ENCODE measurements at places on chromosomes 7 and 10.
A peak's percentile ranks its signal among the peaks of the same experiment; 100 is the strongest.

DNA sequence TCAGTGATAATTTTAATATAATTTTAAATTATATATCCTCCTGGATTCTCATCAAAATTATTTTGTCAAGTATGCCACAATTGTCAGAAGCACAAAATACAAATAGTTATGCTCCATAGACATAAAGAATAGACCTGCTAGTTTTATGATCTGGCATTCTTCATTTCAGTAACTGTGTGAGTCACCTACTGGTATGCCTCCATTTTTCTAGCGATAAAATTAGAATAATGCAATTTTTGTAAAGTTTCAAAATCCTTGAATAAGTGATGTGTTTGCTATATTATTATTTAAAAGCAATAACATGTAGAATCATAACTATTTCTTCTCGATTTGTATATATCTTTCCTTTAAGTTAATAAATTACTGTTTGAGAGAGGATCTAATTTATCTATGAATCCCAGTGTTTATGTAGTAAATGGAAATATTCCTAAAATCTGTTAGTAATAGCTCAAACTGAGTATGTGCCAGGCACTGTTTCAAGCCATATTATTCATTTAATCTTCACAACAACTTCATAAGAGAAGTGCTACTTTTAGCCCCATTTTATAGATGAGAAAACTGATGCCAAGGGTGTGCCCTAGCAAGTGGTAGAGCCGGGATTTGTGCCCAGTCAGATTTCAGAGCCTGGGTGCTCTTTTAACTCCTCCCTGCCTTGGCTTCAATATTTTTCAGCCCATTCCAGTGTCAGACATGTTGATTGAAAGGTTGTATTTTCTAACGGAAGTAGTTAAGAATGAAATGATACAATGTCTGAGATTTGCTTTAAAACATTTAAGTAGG is 38.4 kb downstream of the NET1 start:
- DNase-seq: no peak

GRCh38 chr7:83806538-83806937 is 157.6 kb upstream of the SEMA3E start:
- DNase-seq: no peak

GRCh38 chr10:23046027-23046426 is 49.4 kb upstream of the MSRB2 start:
- DNase-seq: no peak

GRCh38 chr10:110162741-110163145 is 44.7 kb upstream of the MXI1 start:
- no peak for DNase-seq

- no peak for DNase-seq
Observed at GRCh38 chr7:44067064-44067951, 1.9 kb upstream of the PGAM2 start.

GRCh38 chr10:7891634-7892033 is 73.3 kb downstream of the TAF3 start:
- DNase-seq: no peak

GRCh38 chr7:46982928-46983327 is 599.0 kb downstream of the TNS3 start:
- no peak for DNase-seq

GRCh38 chr7:40506158-40506557 is 371.4 kb downstream of the SUGCT start:
- DNase-seq: no peak

- DNase-seq: peak; percentile 52
Observed at GRCh38 chr7:123571684-123572083, 14.1 kb upstream of the NDUFA5 start.

DNA sequence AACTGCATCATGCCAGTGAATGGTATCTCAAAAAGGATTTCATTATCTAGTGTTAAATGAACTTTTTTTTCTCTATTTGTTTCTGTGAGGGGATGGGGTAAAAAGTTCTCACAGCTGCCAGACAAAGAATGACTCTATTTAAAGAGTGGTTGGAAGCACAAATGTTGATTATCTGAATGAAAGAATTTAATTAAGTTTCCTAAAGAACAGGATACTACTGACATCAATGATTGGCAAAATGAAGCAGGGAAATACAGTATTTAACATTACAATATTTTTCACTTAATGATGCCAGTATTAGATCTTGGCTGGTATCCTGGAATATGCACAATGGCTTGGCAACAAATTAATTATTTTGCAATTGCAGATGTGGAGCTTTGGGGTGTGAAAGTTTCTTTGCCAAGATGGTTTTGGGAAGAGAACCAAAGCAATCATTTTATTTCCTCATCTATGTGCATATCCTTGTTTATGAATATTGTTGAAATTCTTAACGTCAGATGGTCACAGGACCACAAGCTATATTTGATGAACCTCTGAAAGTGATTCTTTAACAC is 336.8 kb downstream of the ARL4A start:
- no peak for DNase-seq

DNA sequence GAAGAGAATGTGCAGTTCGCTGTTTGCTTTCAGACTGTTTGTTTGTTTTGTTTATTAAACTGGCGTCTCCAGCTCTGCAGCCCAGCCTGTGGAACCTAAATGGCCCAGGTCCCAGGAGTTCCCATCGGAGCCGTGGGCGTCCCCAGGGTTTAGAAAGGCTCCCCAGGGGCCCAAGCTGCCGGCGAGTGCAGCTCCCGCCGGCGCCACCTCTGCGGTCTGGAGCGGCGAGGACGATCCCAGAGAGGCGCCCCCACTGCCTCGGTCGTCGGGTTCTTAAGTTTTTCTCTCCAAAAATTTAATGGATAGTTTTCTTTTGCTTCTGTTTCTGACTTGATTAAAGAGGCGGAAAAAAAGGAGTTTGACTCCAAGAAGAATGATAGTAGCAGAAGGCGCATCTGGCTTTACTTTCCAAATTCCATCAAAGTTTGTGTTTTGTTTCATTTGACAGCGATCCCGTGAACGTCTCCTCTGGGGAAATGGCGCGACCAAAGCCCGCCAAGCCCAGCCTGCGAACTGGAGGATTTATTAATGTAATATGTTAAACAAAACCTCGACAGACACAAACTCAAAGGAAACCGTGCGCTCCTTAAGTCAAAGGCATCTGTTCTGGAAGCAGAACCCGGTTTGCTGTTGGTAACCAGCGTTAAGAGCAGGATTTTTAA is 718 bp upstream of the FZD1 start:
- peak; percentile 38 for DNase-seq

DNA sequence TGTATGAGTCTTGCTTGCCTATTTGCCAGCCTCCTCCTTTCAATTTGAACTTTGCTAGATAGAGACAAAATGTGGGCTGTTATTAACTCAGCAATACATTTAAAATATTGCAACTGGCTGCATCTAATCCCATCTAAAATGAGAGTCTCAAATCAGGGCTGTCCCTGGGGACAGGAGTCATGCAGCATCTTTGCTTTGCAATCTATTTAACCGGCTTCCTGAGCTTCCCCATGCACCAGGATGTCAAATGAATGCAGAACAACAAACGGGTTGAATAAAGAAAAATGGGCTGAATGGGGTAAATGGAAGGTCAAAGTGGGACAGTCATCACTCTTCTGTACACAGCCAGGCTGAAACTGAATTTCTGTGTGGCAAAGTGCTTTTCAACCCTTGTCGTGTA is 89.2 kb downstream of the AOAH start:
- DNase-seq: no peak

- DNase-seq: no peak
Observed at GRCh38 chr7:142380069-142380468, 122.2 kb upstream of the PRSS58 start.

DNA sequence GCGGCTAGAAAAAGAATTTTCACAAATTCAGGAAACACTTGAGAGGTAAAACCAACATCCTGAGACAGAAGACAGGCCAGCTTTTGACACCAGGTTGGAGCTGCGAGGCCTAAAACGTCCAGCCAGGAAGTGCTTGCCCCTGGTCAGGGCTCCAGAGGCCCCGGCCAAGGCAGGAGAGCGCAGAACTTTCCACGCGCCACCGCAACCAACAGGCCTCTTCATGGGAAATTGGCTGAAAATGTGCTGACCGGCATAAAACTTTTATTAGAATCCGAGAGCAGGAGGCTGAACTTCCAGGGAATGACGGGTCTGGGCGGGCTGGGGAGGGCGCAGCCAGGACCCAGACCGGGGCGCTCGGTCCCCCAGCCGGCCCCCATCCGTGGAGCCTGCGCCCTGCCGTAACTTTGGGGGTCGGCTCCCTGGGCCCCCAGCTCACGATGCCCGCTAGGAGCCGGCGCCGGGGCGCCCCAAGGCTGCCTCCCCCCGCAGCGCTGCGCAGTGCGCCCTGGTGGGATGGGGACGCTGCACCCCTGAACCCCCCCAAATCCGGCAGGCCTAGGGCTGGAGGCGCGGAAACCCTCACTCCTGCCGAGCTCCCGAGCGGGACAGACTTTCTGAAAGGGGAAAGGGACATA is 414.0 kb upstream of the MKI67 start:
- no peak for DNase-seq

DNA sequence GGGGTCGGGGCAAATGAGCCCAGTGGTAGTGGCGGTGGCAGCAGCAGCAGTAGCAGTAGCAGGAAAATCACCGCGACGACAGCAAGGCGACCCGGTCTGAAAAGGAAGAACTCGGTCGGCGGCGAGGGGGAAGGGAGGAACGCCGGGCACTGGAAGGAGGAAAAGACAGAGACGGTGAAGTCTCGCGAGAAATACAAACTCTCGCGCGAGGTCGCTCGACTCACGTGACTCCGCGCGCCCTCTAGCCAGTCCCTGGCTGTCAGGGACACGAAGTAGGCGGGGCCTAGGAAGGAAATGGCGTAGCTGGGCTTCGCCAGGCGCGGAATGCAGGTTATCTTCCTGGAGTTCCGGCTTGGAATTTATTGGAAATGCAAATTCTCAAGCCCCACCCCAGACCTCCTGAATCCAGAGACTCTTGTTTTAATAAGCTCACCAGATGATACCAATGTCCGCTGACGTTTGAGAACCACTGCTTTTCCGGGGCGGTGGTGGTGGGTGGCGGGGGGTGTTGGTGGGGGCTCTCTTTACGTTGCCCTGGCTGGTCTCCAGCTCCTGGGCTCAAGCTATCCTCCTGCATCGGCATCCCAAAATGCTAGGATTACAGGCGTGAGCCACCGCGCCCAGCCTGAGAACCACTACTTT is at the start of gene SMNDC1:
Gene SMNDC1 (minus strand): TSS at position 141 of the 642 bp plus-strand sequence. CDS start 1,333 bp downstream, outside the sequence.
- peak; percentile 99 for DNase-seq

GRCh38 chr7:45021604-45022296 is 21.7 kb downstream of the CCM2 start:
- DNase-seq: peak; percentile 70

- peak; percentile 45 for DNase-seq
Observed at GRCh38 chr10:127117125-127117524, 79.3 kb downstream of the INSYN2A start.

DNA sequence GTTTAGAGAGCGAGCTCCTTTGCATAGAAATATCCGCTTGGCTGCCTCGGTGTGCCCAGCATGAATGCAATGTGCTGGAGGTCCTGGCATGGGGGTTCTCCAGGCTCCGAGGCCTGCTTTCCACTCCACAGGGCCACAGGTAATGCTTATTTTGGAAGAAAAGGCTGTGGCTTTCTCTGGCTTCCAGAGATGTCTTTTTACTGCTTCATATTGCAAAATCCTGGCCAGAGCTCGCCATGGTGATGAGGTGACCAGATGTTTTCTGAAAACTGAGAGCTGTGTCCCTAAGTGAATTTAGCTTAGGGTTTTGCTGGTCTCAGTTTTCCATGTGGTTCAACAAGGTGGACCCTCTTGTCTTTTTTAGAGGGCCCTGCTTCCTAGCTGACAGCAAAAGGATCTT is 65.2 kb downstream of the BMPER start:
- DNase-seq: no peak

DNA sequence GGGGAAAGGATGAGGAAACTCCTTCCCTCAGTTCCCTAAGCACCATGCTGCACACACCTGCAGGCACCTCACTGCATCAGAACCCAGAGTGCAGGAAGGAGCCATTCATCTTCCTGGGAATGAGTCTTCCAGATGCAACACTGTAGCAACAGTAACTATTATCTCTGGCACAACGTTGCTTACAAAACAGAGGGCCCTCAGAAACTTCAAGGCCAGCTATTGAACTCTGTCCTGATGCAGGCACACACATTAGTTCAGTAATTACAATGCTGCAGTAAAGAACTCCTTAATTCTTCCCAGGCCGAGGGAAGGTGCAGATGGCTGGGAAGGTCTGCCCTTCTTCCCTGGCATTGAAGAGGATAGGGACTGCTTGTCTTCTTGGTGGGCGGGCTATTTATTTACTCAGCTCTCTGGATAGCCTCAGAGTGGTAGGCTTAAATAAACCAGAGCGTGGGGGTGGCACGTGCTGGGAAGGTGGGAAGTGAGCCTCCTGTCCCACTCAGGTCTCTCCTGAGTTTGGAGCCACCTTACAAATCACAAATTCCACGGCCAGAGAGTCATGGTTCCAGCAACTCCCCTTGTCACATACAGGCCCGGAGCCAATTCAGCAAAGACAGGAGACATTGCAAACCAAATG is 125.1 kb upstream of the JCAD start:
- DNase-seq: no peak

GRCh38 chr10:104317726-104318299 is 20.5 kb downstream of the ITPRIP start:
- DNase-seq: no peak

- no peak for DNase-seq
Observed at GRCh38 chr10:35007858-35008301, 82.3 kb downstream of the CUL2 start.

DNA sequence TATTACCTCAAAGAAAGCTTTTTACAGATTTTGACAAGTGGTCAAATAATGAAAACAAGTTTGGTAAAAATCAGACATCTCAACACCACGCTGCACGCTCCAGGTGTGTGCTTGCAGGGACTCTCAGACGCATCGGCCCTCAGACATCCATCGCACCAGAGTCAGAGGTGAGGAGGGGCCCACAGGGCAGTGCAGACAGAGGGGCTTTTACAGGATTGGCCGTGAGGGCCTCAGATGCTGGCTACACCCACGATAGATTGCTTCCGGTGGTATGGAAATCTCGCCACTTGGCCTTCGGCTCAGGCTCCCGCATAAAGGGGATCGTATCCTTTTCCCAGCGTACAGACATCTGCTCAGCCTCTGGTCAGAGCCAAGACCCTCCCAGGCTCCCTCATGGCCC is 72.1 kb downstream of the TCERG1L start:
- DNase-seq: no peak

- DNase-seq: no peak
Observed at GRCh38 chr7:11294965-11295364, 321.3 kb downstream of the PHF14 start.
